ENCODE measurements at places on chromosomes 3 and 15. TPM values are rescaled to one million over a fixed set of nuclear protein-coding genes. Genes with fewer than 3 reads are reported as not detected.

GRCh38 chr3:150365132-150365604, 42.9 kb upstream of the TSC22D2 start:
- DNase-seq: no peak

DNA sequence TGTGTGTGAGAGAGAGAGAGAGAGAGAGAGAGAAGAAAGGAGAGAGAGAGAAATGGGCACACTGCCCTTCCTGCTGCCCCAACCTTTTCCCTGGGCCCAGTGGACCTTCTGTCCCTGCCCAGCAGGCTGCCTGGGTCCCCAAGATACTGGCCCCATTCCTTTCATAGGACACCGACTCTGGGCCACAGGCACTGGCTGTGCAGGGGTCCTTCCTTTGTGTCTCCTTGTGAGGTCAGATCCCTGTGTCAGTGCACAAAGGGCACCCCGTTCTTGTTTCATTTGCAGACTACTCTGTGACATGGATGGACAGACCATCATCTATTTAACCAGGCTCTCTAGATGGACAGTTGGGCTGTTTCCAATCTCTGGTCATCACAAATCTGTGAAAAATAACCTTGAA, 21.3 kb upstream of the KLF13 start:
- DNase-seq: no peak

GRCh38 chr15:38130740-38131498, 121.7 kb upstream of the SPRED1 start:
- DNase-seq: peak; percentile 75

- no peak for DNase-seq
Measured at GRCh38 chr15:90620379-90621067, 90.8 kb downstream of the CRTC3 start.

DNA sequence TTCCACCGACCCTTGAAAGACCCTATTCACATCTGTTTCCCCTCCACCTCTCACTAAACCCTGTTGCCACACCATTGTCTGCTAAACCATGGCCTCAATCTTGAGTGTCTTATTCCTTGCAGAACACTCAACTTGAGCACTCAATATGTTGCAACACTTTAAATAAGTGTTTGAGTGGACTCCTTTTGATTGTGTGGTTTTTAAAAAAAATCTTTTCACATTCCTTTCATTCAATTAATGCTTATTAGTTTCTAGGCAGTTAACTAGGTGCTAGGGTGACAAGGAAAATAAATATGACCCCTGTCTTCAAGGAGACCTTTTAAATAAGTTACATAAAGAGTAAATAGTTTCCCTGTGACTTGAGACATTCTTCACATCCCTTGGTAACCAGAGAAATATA, 13.3 kb upstream of the HHLA2 start:
- no peak for DNase-seq

DNA sequence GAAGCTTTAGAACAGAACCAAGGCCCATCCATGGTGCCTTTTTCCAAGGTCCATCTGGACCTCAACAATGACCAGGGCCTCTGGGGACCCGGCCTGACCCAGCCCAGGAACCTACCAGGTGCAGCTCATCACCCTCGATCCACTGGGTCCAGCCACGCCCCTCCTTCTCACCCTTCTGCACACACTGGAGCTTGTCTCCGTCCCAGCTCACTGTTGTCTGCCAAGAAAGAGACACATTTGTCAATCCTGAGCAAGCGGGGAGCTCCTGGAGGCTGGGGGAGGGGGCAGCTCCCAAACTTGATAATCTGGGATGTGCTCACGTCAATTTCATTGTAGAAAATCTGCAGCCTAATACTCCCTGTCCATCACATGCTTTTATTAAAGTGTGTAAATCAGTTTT, 21.2 kb downstream of the RBP1 start:
- no peak for DNase-seq

GRCh38 chr3:28726840-28727239, 378.2 kb upstream of the AZI2 start:
- peak; percentile 23 for DNase-seq

GRCh38 chr3:103006526-103007183, 571.8 kb downstream of the ZPLD1 start:
- DNase-seq: no peak

DNA sequence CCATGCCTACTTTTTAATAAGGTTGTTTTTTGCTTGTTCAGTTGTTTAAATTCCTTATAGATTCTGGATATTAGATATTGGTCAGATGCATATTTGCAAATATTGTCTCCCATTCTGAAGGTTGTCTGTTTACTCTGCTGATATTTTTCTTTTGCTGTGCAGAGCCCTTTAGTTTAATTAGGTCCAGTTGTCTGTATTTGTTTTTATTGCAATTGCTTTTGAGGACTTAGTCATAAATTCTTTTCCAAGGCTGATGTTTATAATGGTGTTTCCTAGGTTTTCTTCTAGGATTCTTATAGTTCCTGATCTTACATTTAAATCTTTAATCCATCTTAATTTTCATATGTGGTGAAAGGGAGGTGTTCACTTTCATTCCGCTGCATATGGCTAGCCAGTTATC, 77.4 kb downstream of the PTPRG start:
- no peak for DNase-seq

DNA sequence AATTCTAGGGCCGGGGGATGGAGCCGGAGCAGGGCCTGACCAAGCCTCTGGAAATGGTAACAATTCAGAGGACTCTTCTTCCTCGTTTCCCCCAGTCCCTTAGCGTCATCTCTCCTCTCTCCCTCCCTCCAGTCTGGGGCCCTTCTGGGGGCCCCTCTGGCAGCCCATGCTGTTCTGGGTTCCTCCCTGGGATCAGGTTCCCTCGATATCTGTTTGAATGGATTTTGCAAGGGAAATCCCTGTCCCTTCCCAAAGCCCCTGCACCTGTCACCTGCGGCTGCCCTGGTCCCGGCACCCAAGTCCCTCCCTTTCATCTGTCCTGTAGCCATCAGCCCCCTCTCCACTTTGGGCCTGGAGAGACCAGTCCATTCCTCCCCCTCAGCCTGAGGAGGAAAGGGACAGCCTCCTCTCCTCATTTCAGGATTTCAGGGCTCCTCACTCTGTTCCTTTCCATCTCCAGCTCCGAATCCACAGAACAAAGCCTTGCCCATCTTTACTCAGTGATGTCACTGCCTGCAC, 1.7 kb upstream of the PLCB2 start:
- no peak for DNase-seq

DNA sequence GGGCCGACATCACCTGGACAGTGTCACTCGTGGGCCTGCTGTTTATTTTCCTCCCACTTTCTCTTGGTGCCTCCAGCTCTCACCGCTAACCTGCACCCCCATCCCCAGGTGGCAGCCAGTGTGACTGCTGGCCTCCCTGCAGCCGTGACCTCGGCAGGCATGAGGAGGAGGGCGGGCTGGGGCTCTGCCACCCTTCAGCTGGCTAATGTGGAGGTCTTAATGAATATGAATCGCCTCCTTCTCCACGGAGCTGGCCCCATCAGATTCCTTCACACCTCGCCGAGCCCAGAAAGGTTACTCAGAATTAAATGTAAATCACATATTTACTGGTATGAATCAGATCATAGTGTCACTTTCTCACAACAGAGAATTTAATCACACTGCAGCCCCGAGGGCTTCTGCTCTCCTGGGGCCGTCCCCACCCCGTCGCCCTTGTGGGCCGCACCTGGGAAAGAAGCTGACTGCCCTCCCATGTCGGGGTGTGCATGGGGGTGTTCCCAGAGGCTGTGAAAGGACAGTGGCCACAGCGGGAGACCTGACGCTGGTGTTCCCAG, 171.1 kb upstream of the TLE3 start:
- DNase-seq: no peak

- DNase-seq: no peak
Measured at GRCh38 chr15:59702351-59702750, 13.2 kb upstream of the BNIP2 start.

DNA sequence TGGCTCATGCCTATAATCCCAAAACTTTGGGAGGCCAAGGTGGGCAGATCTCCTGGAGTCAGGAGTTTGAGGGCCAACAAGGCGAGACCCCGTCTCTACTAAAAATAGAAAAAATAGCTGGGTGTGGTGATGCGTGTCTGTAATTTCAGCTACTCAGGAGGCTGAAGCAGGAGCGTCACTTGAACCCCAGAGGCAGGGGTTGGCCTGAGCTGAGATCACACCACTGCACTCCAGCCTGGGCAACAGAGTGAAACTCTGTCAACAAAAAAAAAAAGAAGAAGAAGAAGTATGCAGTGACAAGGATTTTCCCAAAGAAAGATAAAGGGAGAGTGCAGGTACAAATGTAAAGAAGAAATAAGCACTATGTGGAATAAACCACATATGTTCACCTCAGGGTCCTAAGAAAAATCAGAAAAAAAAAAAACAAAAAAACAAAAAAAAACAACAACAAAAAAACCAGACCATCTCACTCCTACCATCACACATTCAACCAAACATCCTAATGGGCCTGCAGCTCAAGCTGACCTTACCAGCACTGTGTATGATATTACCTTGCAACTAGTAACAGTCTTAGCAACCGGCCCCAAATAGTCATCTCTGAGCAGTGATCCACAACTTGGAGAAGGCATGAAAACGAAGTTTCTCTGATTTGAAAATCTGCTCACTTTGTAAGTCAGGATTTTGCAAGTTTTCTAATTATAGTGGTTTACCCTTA, 296.7 kb upstream of the PROK2 start:
- DNase-seq: no peak

DNA sequence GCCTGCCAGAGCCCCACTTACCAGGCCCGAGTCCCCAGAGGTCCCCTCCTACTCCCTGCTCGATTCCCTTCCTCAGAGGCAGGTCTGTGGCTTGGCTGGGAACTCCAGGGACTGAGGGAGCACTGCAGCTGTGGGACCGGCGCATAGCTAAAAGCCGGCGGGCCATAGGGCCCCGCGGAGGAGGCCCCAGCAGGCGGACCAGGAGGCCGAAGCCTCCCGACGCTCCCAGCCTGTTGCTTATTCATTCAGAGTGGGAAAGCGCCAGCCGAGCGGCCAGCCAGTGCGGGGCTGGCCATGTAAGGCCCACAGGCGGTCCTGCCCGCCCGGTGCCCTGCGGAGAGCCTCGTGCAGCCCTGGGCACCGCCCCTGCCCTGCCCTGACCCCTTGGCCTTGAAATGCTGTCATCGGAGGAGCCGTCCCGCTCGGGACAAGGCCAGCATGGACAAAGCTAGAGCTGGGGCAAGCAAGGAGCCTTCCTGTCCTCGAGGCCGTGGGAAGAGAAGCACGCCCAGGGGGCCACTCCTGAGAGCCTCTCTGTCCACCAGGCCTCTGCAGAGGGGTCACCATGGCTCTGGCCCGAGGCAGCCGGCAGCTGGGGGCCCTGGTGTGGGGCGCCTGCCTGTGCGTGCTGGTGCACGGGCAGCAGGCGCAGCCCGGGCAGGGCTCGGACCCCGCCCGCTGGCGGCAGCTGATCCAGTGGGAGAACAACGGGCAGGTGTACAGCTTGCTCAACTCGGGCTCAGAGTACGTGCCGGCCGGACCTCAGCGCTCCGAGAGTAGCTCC, at the start of gene LOXL1:
TSS of gene LOXL1 (plus strand) at position 244 of the 784 bp plus-strand sequence. CDS start at position 566, 322 bp downstream.
- peak; percentile 70 for DNase-seq

Gene CTSH
- total RNA-seq: 26.4 TPM

Gene SRGAP3
- 9.8 TPM for total RNA-seq

Gene HCLS1
- 11.7 TPM for total RNA-seq

Gene CAMP
- total RNA-seq: 0.34 TPM

Gene IGSF10
- 3.8 TPM for total RNA-seq

Gene MME
- total RNA-seq: 3.7 TPM

Gene CNTN4
- total RNA-seq: 4.7 TPM
